IPS DF 19.7 (cell line): ENCODE measurements at places on chromosomes 5 and 9.
A peak's percentile ranks its signal among the peaks of the same experiment; 100 is the strongest.

DNA sequence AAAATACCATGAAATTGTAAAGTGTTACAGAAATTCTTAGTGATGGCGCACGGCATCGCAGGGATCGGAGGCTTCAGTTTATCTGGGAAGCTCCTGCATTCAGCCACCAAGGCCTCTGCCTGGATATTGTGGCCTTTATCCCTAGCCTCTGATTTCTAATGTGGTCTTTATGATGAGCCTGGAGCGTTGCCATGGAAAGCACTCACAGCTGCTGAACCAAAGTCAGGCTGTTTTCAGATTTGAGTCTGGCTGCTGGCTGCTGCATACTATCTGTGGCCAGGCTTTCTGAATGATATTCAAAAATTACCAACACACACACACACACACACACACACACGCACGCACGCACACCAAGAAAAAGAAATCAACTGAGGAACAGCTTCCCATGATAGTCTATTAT, 101.1 kb upstream of the ZNF366 start:
- DNase-seq: no peak

DNA sequence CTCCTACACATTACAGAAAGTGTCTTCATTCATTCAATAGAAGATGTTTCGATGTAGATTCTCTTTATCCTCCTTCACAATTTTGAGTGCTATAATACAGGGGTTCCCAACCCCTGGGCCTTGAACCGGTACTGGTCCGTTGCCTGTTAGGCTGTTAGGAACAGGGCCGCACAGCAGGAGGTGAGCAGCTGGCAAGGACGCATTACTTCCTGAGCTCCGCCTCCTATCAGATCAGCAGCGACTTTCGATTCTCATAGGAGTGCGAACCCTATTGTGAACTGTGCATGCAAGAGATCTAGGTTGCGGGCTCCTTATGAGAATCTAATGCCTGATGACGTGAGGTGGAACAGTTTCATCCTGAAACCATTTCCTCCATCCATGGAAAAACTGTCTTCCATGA, 153.0 kb upstream of the SMC2 start:
- no peak for DNase-seq

- DNase-seq: no peak
These were observed 161.3 kb downstream of the DRD1 start for GRCh38 chr5:175282611-175283225.

DNA sequence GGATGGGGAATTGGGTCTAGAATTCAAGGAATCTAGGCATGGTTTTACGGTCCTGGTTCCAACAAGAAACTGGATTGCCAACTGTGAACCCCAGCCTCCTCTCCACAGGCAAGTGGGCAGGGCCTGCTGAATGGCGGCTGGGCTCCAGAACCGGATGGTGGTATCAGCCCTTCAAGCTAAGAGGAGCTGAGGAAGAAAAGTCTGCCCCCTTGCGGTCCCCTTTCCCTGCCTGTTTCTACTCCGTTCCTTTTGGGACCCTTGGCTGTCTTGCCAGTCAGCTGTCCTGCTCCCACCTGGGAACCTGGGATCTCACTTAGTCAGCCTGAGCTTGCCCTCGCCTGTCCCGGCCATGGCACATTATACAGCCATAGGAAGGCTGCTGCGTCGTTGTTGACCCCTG, 234.4 kb upstream of the DAPK1 start:
- peak; percentile 67 for DNase-seq

DNA sequence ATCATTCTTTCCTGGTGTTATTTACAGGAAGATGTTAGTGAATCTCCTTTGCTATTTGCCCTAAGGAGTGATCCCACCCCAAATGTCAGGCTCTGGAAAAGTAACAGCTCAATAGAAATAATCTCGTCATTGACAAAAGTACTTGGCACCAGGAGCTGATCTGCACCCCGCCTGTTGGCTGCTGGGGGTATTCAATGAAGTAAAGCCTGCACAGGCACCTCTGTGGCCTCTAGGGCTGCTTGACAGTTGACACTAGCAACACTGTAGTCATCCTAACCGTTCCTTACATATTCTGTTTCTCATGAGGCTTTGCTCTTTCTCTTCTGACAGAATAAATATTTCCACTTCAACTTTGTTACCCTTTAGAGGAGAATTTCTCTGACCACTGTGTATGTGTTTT, 103.4 kb downstream of the DOCK2 start:
- DNase-seq: no peak

DNA sequence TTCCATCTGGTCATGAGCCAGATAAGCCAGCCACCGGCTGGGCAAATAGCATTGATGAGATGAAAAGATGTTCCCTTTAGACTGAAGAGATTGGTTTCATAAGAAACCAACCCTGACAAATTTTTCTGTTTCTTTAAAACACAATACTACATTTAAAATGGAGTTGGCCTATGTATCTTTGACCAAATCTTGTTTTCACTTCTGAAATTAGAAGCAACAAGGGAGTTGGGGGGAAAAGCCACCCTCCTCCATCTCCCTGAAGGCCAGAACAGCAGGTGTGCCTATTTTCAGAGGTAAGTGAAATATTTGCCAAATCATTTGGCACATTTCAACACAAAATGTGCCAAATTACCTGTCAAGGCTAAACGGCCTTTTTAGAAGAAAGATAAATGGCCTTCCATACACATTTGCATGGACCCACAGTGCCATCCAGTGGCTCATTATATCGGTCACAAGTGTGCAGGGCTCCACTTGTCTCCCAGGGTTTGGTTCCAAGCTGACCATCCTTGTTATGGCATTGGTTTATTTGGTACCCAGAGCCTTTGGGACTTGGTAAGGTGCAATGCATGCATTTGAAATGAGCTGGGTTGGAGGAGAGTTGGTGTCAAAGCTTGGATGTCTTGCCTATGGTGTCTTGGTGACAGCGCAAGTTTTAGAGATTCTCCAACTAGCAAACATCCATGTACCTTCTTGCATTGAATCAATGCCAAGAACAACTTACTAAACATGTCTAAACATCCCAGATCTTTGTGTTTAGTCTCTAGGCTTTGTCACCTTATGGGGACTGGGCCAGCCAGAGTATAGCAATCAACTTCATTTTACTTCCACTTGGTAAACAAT, 372.0 kb upstream of the KIF2A start:
- peak; percentile 28 for DNase-seq

GRCh38 chr5:119682372-119682771, 53.0 kb downstream of the FAM170A start:
- DNase-seq: no peak

GRCh38 chr9:111959468-111960359, 63.1 kb downstream of the UGCG start:
- DNase-seq: no peak

DNA sequence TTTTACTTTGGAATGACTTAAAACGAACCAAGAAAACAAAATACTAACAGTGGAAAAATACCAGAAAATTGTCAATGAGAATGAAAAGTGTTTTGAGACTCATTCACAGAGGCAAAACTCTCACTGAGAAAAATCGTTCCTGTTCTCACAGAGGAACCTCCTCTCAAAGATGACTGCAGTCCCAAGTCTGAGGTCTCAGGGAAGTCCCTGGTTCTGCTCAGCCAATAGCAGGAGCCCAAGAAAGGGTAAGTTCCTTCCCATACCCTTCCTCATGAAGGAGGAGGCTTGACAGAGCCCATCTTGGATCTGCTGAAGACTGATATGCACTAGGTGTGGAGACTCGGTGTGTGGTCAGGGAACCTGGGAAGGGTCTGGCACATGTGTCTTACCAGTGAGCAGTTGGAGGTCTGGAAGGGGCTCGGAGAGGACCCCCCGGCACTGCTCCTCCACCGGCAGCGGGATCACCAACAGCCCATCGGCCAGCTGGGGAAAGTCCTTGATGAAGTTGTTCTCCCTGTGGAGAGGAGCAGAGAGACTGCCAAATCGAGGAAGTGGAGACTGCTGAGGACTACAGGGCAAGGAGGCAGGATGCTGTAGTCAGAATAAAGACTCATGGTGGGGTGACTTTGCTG, 46.0 kb downstream of the TRIM32 start:
- DNase-seq: no peak

DNA sequence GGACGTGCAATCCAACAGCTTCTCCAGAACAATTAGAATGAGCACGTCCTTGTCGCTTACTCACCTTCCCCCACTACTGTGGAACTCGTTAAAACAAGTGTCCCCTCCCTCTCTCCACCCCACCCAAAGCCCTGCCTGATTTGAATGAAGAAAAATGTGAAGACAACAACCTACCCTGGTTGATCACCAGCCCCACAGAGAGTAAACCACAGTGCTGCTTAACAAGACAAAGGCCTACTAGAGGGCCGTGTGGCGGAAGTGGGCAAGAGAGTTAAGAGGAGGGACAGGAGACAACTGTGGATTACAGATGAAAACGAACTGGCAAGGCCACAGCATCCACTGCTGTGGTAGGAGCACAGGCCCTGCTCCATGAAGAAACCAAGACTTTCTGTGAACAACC, 51.1 kb downstream of the CDK5RAP2 start:
- DNase-seq: peak; percentile 48
